ENCODE measurements at places on chromosomes 4 and X.

DNA sequence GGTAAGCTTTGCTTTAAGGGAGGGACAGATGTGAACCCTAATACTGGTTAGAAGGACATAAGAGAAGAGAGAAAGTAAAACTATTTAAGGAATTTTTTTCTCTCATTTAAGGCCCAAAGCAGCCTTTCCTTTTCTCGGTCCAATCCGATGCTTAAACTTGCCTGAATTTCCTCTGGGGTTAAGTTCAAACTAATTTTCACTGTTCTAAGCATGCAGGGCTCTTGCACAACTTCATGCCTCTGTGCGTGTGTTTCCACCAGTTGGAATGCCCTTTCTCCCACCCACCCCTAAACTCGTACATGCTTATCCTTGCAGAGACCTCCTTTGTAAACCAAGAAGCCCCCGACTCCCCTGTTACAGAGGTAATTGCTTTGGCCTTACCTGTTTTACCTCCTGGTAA, 204.7 kb downstream of the CBR4 start:
- H3K4me3 ChIP-seq: no peak overlapping the region
- DNase-seq: no peak
- H3K27ac ChIP-seq: no peak overlapping the region
- H3K36me3 ChIP-seq: peaks cover 15% of the 10 kb centered on the region
- peaks cover 30% of the 10 kb centered on the region for H3K4me1 ChIP-seq

- peaks cover 15% of the 10 kb centered on the region for H3K36me3 ChIP-seq
- peaks cover 18% of the 10 kb centered on the region for H3K4me1 ChIP-seq
- peak; percentile 74 for DNase-seq
- H3K4me3 ChIP-seq: peak overlapping the region; percentile 79
- H3K27ac ChIP-seq: peak overlapping the region; percentile 98
Observed at GRCh38 chrX:48897157-48897624, 377 bp downstream of the TIMM17B start.

GRCh38 chrX:46278572-46278971, 266.6 kb downstream of the ZNF674 start:
- no peaks in the 10 kb centered on the region for H3K27me3 ChIP-seq
- no peak overlapping the region for H3K4me3 ChIP-seq
- H3K27ac ChIP-seq: no peak overlapping the region
- H3K4me1 ChIP-seq: peaks cover 3% of the 10 kb centered on the region

DNA sequence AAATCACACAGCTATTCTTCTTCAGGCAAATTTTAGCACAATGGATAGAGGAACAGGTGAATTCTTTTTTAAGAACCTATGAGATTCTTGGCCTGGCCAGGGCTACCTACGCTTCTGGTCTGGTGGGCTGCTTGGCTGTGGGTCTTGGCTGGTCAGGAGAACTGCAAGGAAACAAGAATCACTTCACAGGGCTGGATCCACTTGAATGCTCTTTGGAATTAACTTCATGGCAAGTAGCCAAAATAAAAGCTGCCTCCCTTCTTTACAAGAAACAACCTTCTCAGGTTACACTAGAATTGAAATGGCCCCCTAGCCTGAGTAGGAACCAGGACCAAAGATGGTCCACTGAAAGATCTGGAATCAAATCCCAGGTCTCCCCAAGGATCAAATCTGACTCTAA, 519.1 kb downstream of the IQCM start:
- no peak overlapping the region for H3K4me3 ChIP-seq
- no peaks in the 10 kb centered on the region for H3K27me3 ChIP-seq
- H3K4me1 ChIP-seq: peaks cover 30% of the 10 kb centered on the region

- H3K27me3 ChIP-seq: no peaks in the 10 kb centered on the region
- peaks cover 43% of the 10 kb centered on the region for H3K4me1 ChIP-seq
- peaks cover 3% of the 10 kb centered on the region for H3K36me3 ChIP-seq
- H3K4me3 ChIP-seq: no peak overlapping the region
Observed at GRCh38 chr4:38386005-38386551, 277.9 kb upstream of the KLF3 start.

DNA sequence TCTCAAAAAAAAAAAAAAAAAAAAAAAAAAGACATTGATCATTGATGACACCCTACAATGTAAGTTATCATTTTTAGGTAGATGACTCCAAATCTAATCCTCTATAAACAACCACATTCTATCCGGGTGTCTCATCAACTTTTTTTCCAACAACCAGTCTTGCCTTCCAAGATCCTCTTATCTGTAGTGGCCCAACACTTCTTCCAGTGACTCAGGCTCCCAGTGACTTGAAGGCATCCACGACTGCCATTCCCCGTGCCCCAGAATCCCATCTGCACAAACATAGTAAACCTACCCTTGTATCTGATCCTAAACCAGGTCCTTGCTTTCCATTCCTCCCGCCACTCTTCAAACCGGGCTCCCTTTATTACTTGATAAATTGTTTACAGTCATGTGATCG, 15.6 kb upstream of the TSPAN5 start:
- H3K27me3 ChIP-seq: peaks cover 6% of the 10 kb centered on the region
- H3K4me1 ChIP-seq: peaks cover 22% of the 10 kb centered on the region
- H3K4me3 ChIP-seq: no peak overlapping the region
- DNase-seq: no peak
- H3K27ac ChIP-seq: no peak overlapping the region
- no peaks in the 10 kb centered on the region for H3K36me3 ChIP-seq

DNA sequence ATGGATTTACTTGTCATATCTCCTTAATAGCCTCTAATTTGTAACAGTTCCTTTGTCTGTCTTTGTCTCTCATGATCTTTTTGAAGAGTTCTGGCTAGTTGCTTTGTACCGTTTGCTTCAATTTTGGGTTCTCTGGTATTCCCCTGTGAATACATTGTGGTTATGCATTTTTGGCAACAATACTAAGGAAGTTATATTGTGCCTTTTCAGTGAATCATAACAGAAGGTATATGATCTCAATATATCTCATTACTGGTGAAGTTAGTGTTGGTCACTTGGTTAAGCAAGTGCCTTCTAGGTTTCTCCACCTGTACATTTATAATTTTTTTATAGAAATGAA, 48.6 kb downstream of the DCLK2 start:
- DNase-seq: no peak
- H3K4me3 ChIP-seq: no peak overlapping the region
- H3K36me3 ChIP-seq: peaks cover 20% of the 10 kb centered on the region
- H3K27ac ChIP-seq: no peak overlapping the region
- H3K4me1 ChIP-seq: peaks cover 15% of the 10 kb centered on the region
- no peaks in the 10 kb centered on the region for H3K27me3 ChIP-seq

GRCh38 chr4:2340272-2341061, 78.0 kb downstream of the ZFYVE28 start:
- H3K27ac ChIP-seq: no peak overlapping the region
- peaks cover 15% of the 10 kb centered on the region for H3K27me3 ChIP-seq
- no peak overlapping the region for H3K4me3 ChIP-seq
- no peaks in the 10 kb centered on the region for H3K4me1 ChIP-seq
- peak; percentile 13 for DNase-seq
- H3K36me3 ChIP-seq: no peaks in the 10 kb centered on the region

GRCh38 chrX:118904218-118904617, 70.2 kb upstream of the LONRF3 start:
- H3K27me3 ChIP-seq: peaks cover 27% of the 10 kb centered on the region
- no peaks in the 10 kb centered on the region for H3K4me1 ChIP-seq

DNA sequence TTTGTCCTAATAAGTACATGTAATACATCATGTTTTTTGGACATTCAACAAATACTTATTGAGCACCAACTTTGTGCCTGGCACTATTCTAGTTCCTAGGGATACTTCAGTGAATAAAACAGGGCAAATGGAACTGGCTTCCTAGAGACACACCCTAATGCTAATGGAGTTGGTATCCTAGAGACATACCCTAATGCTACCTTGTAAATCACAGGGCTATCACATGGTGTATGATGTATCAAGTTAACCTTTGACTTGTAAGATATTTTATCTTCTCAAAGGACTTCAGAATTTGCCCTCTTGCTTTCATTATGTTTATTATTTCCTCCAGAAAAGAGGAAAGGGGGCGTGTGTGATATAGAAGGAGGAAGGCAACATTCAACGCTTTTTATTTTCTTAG, 10.1 kb downstream of the GK start:
- no peak overlapping the region for H3K4me3 ChIP-seq
- H3K27me3 ChIP-seq: no peaks in the 10 kb centered on the region
- peaks cover 4% of the 10 kb centered on the region for H3K36me3 ChIP-seq
- DNase-seq: no peak
- peaks cover 9% of the 10 kb centered on the region for H3K4me1 ChIP-seq

- no peak for DNase-seq
- no peaks in the 10 kb centered on the region for H3K36me3 ChIP-seq
- H3K4me3 ChIP-seq: no peak overlapping the region
- no peaks in the 10 kb centered on the region for H3K27me3 ChIP-seq
- H3K4me1 ChIP-seq: no peaks in the 10 kb centered on the region
Observed at GRCh38 chr4:158193171-158193749, 17.0 kb upstream of the TMEM144 start.

DNA sequence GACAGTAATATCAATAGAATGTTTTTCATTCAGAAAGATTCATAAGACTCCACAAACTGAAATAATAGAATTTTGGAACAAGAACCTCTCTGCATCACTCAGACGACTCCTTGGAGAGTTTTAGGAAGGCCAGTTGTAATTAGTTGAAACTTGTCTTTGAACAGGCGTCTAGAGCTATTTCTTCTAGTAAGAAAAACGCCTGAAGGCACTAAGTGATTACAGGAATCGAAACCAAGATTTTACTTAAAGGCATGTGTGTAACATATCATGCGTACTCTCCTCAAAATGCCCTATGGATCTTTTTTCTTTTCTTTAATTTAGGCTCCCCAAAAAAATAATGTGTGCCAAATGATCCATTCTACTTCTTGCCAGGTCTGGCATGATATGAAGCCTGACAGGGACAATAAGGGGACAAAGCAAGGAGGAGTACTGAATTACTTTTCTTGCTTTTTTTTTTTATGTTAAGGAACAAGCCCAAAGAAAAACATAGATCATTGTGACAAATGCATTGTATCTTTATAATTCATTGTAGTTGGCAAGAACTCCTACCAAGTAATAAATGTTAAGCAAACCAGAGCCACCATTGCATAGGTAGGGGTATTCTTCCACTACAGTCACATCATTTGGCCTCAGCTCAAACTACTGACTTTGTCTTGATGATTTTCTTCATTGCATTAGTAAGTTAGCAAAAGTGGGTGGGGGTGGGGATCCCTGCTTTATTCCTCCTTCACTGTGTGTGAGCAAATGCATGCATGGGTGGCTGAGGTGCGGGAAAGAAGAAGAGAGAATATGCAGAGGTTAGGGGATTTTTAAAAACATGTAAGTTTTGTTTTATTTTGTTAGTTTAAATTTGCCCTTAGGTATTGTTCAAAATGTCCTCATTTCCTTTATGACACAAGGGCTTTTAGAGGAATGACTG, 79.9 kb upstream of the ATOH1 start:
- no peak for DNase-seq
- no peaks in the 10 kb centered on the region for H3K36me3 ChIP-seq
- peaks cover 41% of the 10 kb centered on the region for H3K4me1 ChIP-seq
- H3K27ac ChIP-seq: peak overlapping the region; percentile 32
